COR-L47 (cell line): ENCODE measurements at places on chromosomes 16 and 17.

GRCh38 chr17:82524540-82524939 lies 5.0 kb downstream of the FOXK2 start:
- peak; percentile 88 for DNase-seq

DNA sequence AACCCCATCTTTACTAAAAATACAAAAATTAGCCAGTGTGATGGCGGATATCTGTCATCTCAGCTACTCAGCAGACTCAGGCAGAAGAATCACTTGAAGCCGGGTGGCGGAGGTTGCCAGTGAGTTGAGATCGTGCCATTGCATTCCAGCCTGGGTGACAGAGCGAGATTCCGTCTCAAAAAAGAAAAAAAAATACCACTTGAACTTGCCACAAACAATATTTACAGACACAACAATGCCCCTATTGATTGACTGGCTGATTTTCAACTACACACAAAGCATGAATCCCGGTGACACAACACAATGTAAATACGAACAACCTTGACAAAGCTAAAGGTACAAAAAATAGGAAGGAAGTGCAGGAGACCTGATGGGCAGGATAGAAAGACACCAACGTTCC lies 49.3 kb downstream of the NXN start:
- DNase-seq, result no peak

GRCh38 chr16:87447323-87447722 lies 45.5 kb downstream of the ZCCHC14 start:
- DNase-seq, result no peak

- no peak for DNase-seq
Measured at GRCh38 chr17:45145035-45145389, 3.3 kb upstream of the HEXIM1 start.

- DNase-seq, result no peak
Measured at GRCh38 chr17:82888583-82889495, 49.0 kb upstream of the ZNF750 start.

GRCh38 chr17:57926723-57927047 lies 28.5 kb downstream of the CUEDC1 start:
- no peak for DNase-seq

GRCh38 chr16:15403392-15403995 lies 7.9 kb downstream of the MPV17L start:
- DNase-seq, result no peak

DNA sequence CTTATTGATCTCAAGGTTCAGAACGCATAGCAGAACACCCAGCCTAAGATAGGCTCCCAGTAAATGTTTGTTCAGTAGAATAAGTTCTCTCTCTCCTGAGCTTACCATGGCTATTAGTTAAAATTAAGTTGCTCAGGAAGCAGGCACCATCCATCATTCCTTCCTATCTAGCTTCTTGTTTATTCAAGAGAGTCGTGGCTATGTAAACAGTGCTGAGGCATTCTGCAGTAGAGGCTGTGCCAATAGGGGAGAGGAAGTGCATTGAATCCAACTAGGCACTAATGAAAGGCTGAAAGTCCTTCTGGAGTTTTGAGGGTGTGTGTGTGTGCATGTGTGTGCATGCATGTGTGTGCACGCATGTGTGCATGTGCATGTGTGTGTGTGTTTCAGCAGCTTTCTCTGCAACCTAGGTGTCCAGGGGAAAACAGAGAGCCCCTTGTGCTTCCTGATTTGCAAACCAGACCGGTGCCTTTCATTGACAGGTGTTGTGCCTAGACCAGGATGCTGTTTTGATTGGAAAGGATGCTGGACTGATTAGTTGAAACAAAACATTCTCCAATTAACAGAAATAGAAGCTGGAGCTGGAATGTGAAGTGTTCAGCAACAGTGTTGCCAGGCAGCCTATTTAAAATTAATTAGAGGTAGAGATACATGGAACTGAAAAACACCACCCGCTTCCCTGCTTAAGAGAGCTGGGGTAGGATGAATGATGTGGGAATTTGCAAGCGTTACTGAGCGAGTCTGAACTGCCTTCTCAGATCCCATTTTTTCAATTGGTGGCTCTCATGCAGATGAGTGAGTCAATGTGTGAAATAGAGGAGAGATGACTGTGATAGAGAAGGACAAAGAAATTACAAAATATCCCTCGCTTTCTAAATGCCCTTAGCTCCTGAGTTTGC lies 103.3 kb upstream of the CLEC3A start:
- DNase-seq, result peak; percentile 51
